Progenitor cell of endocrine pancreas (in vitro differentiated cells): ENCODE measurements at places on chromosomes 6 and 20. TPM values are rescaled to one million over a fixed set of nuclear protein-coding genes. Genes with fewer than 3 reads are reported as not detected.

DNA sequence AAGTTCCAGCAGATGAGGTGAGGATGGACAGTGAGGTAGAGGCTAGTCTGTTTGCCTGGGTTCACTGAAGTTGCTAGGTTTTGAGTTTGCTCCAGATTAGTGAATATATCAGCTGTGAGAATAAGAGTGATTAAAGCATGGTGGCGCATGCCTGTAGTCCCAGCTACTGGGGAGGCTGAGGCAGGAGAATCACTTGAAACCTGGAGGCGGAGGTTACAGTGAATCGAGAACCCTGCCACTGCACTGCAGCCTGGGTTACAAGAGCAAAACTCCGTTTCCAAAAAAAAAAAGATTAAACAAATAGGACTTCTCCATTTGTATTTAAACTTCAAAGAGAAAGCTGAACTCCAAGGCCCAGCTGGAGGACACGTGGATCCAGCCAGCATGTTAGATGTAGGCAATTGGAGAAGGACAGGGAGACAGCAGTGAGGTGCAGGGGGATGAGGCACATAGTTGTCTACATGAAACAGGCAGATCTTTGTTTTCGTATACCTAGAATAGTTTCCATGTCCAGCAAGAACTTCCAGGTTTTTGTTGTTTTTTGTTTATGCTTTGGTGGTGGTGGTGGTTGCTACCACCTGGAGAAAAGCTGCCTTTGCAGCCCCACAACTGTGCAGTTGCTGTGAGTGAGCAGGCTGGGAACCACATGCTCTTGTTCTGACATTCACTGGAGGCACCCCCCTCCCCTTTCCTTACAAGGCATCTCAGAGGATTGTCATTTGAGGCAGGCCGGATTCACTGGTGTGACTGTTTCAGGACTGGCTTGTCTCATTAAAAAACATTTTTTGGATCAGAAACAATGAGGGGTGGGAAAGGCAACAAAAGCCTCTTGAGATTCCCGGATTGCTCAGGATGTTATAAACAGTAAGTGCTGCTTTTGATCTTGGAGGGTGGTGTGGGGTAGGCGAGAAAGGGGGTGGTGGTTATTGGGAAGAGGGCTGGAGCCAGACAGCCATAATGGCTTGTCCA lies 72.3 kb downstream of the JARID2 start:
- H3K27me3 ChIP-seq, result no peaks in the 10 kb centered on the region
- H3K4me1 ChIP-seq, result peaks cover 40% of the 10 kb centered on the region
- no peak overlapping the region for H3K4me3 ChIP-seq
- no peak for DNase-seq
- H3K36me3 ChIP-seq, result no peaks in the 10 kb centered on the region
- no peak overlapping the region for H3K27ac ChIP-seq

DNA sequence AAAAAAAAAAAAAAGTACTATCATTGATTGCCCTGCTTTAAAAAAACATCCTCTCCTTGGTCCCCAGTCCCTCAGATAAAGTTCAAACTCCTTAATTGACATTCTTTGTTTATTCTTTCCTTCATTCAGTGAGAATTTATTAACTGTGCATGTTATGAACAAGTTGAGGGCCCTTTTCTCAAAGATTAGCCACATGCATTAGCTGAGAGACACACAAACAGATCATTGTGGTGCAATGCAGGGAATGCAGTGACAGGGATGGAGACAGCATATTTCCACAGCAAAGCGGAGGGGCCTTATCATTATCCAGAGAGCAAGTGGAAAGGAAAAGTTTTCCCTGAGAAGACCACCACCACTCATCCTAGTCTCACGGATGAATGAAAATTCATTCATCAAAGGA lies 21.9 kb upstream of the IPCEF1 start:
- H3K36me3 ChIP-seq, result no peaks in the 10 kb centered on the region
- H3K4me1 ChIP-seq, result peaks cover 13% of the 10 kb centered on the region
- no peak overlapping the region for H3K4me3 ChIP-seq
- DNase-seq, result no peak
- H3K27ac ChIP-seq, result peak overlapping the region; percentile 48
- no peaks in the 10 kb centered on the region for H3K27me3 ChIP-seq

- no peak overlapping the region for H3K27ac ChIP-seq
- no peak for DNase-seq
- H3K36me3 ChIP-seq, result no peaks in the 10 kb centered on the region
Observed at GRCh38 chr20:44187772-44188709, 1.1 kb upstream of the JPH2 start.

The MAS1 gene
- total RNA-seq, result not detected in 2 replicates

The RCAN2 gene
- total RNA-seq, result 23.3 and 27.4 TPM in 2 replicates

The ULBP2 gene
- not detected in 2 replicates for total RNA-seq

GRCh38 chr6:113362301-113363047 lies 494.7 kb upstream of the MARCKS start:
- no peaks in the 10 kb centered on the region for H3K27me3 ChIP-seq
- no peak for DNase-seq
- H3K4me3 ChIP-seq, result no peak overlapping the region
- H3K27ac ChIP-seq, result peak overlapping the region; percentile 73

GRCh38 chr20:44542890-44543289 lies 21.0 kb upstream of the SERINC3 start:
- no peak overlapping the region for H3K27ac ChIP-seq
- peaks cover 5% of the 10 kb centered on the region for H3K4me1 ChIP-seq
- no peaks in the 10 kb centered on the region for H3K36me3 ChIP-seq
- H3K4me3 ChIP-seq, result no peak overlapping the region
- no peak for DNase-seq

DNA sequence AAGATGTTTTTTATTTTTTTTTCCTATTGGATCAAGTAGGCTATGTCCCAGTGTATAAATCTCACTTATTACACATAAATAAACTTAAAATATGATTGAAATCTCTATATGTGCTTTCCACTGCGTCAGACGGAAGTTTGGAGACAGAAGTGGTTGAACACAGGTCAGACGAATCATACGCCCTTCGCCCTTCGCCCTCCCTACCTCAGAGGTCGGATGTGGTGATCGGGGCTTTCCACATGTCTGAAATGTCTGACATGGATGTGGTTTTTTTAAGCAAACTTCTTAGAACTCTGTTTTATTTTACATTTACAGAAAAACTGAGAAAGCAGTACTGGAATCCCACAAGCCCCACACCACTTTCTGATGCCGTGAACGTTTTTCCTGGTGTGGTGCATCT lies 344.4 kb downstream of the THBS2 start:
- H3K27me3 ChIP-seq, result peaks cover 3% of the 10 kb centered on the region
- peaks cover 9% of the 10 kb centered on the region for H3K4me1 ChIP-seq
- no peak overlapping the region for H3K4me3 ChIP-seq
- no peak for DNase-seq
- H3K36me3 ChIP-seq, result no peaks in the 10 kb centered on the region

The PPARD gene
- 13.9 and 14.0 TPM in 2 replicates for total RNA-seq

The CALHM5 gene
- 0.05 and 0.09 TPM in 2 replicates for total RNA-seq

DNA sequence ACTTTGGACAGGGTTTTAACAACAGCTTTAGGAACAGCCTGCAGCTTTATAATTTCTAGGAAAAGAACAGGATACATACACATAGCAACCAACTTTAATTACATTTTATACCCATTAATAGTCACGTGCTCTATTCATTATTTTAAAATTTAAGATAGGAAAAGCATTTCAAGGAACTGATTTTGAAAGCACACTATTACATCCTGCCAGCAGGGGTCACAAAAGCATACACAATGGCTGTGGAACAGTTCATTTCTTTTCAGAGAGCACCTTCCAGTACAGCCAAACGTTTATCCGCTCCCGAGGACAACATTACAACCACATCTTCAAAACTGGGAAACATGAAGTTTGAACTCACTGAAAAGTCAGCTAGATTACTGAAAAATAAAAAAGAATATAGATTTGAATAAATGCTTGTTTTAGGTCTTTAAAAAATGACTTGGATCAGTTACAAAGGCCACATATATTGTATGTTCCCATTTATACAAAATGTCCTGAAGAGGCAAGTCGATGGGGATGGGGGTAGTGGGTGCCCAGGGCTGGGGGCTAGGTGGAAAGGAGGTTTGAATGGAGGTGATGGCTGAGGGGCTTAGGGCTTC lies 104.6 kb upstream of the EXOC2 start:
- H3K27me3 ChIP-seq, result peaks cover 57% of the 10 kb centered on the region
- peak; percentile 21 for DNase-seq
- no peak overlapping the region for H3K27ac ChIP-seq
- no peaks in the 10 kb centered on the region for H3K36me3 ChIP-seq

- no peaks in the 10 kb centered on the region for H3K4me1 ChIP-seq
- DNase-seq, result no peak
Observed at GRCh38 chr6:119749335-119749734, 399.8 kb upstream of the MAN1A1 start.

DNA sequence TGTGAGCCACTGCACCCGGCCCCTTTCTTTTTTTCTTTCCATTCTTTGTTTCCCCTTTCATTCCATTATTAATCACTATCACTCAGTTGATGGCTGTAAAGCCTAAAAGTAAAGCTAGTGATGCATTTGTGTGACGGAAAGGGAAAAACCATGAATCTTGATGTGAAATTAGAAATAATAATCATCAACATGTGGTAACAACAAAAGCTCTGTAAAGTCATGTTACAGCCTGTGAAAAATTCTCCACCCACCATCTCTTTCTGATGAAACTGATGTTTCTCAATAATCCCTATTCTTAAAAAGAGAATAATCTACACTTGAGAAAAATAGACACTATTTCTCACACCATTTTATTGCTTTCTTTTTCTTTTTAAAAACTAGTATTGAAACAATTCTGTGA lies 80.0 kb downstream of the CRYBG1 start:
- DNase-seq, result no peak
- H3K4me3 ChIP-seq, result no peak overlapping the region
- peaks cover 1% of the 10 kb centered on the region for H3K4me1 ChIP-seq
- H3K27ac ChIP-seq, result no peak overlapping the region
